ENCODE measurements at places on chromosomes 7 and 10. TPM values are rescaled to one million over a fixed set of nuclear protein-coding genes. Genes with fewer than 3 reads are reported as not detected.

Gene PVRIG
- total RNA-seq = not detected

Gene ASB10
- not detected for total RNA-seq

Gene AEBP1
- 84.2 TPM for total RNA-seq

Gene FEZF1
- total RNA-seq = not detected

Gene UPK3BL2
- not detected for total RNA-seq

Gene RFC2
- 21.4 TPM for total RNA-seq

Gene PPRC1
- 14.6 TPM for total RNA-seq
